ENCODE measurements at places on chromosomes 7 and 10. TPM values are rescaled to one million over a fixed set of nuclear protein-coding genes. Genes with fewer than 3 reads are reported as not detected.

TMEM273 gene
- total RNA-seq = 8.5 TPM

MAGI2 gene
- total RNA-seq = 23.2 TPM

SLC16A9 gene
- 10.5 TPM for total RNA-seq

IFIT1B gene
- total RNA-seq = not detected

DNA sequence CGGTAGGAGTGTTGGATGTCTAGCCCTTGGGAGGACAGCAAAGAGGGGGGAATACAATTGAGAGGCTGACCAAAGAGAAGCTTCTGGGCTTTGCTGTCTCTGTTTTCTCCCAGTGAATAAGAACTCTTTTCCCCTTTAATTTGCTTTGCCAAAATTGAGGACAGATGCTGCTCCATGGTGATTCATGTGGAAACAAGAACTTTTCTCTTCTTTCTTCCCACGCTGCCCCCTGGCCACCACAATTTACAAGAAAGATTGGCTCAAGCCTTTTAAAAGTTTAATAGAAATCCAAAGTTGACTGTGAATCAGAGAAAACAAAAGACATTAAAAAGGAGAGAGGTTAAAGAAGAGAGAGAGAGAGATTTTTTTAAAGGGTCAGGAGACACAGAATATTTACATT, 49.0 kb downstream of the PRR15 start:
- no peak overlapping the region for H3K4me3 ChIP-seq
- no peak for DNase-seq
- no peaks in the 10 kb centered on the region for H3K27me3 ChIP-seq
- no peak overlapping the region for H3K27ac ChIP-seq
- no peaks in the 10 kb centered on the region for H3K36me3 ChIP-seq

GRCh38 chr7:116494472-116494871, 5.1 kb upstream of the CAV2 start:
- H3K36me3 ChIP-seq = no peaks in the 10 kb centered on the region
- no peaks in the 10 kb centered on the region for H3K27me3 ChIP-seq
- H3K4me3 ChIP-seq = no peak overlapping the region
- DNase-seq = no peak
- no peak overlapping the region for H3K27ac ChIP-seq
- no peaks in the 10 kb centered on the region for H3K4me1 ChIP-seq

GRCh38 chr7:131072505-131073091, 255.1 kb upstream of the MKLN1 start:
- no peaks in the 10 kb centered on the region for H3K36me3 ChIP-seq
- no peak for DNase-seq
- no peaks in the 10 kb centered on the region for H3K27me3 ChIP-seq

- H3K4me3 ChIP-seq = no peak overlapping the region
- H3K27me3 ChIP-seq = no peaks in the 10 kb centered on the region
- no peak for DNase-seq
- H3K27ac ChIP-seq = no peak overlapping the region
- no peaks in the 10 kb centered on the region for H3K36me3 ChIP-seq
Measured at GRCh38 chr10:51462076-51462779, 237.2 kb downstream of the CSTF2T start.

DNA sequence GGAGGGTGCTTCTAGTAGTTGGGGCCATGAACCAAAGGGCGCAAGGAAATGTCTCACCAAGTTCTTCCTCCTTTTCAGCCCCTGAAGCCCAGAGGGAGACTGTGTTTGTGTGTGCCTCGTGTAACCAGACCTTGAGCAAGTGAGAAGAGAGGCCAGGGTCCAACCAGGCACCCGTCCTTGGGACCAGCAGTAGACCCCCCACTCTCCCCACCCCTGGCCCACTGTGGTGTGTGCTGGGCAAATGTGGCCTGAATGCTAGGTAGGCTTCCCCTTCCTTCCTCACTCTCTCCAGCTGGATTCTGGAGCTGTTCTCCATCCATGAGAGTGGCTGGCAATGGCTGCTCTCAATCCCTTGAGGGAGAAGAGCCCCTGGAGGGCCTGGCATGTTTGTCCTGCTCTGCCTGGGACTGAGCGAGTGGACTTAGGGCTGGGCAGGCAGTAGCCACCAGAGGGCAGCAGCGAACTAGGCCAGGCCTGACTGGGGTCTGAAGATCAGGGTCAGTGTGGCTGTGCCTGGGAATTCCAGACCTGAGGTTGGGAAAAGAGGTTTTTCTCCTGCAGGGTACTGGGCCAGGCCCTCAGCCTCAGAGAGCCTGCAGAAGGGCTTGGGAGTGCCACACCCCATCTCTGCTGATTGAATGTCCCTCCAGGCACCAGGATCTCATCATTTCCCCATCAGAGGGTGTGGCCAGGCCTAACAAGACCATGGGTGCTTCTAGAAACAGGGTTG, 12.5 kb downstream of the SFRP5 start:
- DNase-seq = peak; percentile 45
- H3K4me3 ChIP-seq = no peak overlapping the region
- no peaks in the 10 kb centered on the region for H3K4me1 ChIP-seq
- H3K27me3 ChIP-seq = no peaks in the 10 kb centered on the region
- no peaks in the 10 kb centered on the region for H3K36me3 ChIP-seq

GRCh38 chr10:126917375-126917774, 12.1 kb downstream of the DOCK1 start:
- H3K27ac ChIP-seq = no peak overlapping the region
- no peak for DNase-seq
- no peaks in the 10 kb centered on the region for H3K27me3 ChIP-seq

- H3K27ac ChIP-seq = peak overlapping the region; percentile 10
- H3K4me3 ChIP-seq = no peak overlapping the region
- H3K27me3 ChIP-seq = no peaks in the 10 kb centered on the region
- H3K4me1 ChIP-seq = peaks cover 7% of the 10 kb centered on the region
Measured at GRCh38 chr10:124539935-124540641, 78.5 kb downstream of the LHPP start.

DNA sequence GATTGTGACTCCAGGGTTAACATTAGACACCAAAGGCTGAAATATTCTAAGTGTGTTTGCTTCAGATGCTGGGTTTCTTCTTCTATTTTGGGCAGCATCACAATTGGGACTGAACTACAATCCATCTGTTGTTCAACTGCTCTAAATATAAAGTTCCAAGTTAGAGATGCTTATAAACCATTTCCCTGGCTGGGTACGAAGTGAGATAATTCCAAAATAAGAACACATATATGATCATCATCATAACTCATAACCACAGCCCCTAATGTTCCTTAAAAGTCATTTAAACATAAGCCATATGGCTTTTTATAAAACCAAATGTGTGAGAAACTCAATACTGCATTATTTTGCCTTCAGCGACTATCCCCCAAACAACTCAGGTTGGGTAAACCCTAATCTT, 28.8 kb downstream of the DNA2 start:
- H3K4me3 ChIP-seq = no peak overlapping the region
- no peaks in the 10 kb centered on the region for H3K36me3 ChIP-seq
- no peak overlapping the region for H3K27ac ChIP-seq
- no peak for DNase-seq
- no peaks in the 10 kb centered on the region for H3K27me3 ChIP-seq

DNA sequence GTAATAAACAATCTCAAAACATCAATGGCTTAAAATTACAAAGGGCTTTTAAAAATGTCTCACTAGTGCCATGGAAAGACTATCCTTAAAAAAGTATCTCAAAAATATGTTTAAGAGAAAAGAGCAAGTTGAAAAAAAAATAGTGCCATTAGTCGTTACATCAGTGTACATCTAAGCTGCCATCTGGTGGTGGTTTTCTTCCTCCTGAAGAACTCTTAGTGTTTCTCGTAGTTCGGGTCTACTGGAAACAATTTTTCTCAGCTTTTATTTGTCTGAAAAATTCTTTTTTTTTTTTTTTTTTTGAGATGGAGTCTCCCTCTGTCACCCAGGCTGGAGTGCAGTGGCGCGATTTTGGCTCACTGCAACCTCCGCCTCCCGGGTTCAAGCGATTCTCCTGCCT, 5.9 kb upstream of the GARIN1A start:
- DNase-seq = no peak
- no peak overlapping the region for H3K4me3 ChIP-seq
- H3K4me1 ChIP-seq = no peaks in the 10 kb centered on the region

DNA sequence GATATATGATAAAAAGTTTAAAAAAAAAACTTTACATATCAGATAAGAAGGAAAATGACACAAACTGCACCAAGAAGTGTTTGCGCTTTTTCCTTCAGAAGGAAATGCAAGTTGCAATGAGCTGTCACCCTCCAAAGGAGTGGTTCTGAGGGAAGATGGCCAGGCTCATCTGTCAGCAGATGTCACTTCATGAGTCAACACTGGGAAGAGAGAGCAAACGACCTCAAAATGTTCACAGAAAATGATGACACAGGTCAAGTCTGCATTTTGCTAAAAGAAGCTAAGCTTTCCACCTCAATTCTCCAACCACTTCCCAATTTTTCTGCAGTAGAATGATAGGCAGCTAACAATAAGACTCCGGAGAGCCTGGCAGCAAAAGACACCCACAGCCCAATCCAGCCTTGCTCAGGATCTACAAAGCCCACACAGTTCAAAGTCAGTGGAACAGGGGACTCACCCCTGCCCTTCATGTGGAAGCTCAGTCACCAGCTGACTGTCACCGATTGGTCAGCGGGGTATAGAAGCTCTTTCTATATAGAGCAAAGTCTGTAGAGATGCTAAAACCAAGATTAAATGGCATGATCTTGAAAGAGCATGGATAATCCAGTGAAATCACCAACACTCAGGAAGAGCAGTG, 155.1 kb upstream of the NEBL start:
- H3K4me1 ChIP-seq = no peaks in the 10 kb centered on the region
- H3K4me3 ChIP-seq = no peak overlapping the region
- H3K27ac ChIP-seq = no peak overlapping the region
- no peak for DNase-seq

DNA sequence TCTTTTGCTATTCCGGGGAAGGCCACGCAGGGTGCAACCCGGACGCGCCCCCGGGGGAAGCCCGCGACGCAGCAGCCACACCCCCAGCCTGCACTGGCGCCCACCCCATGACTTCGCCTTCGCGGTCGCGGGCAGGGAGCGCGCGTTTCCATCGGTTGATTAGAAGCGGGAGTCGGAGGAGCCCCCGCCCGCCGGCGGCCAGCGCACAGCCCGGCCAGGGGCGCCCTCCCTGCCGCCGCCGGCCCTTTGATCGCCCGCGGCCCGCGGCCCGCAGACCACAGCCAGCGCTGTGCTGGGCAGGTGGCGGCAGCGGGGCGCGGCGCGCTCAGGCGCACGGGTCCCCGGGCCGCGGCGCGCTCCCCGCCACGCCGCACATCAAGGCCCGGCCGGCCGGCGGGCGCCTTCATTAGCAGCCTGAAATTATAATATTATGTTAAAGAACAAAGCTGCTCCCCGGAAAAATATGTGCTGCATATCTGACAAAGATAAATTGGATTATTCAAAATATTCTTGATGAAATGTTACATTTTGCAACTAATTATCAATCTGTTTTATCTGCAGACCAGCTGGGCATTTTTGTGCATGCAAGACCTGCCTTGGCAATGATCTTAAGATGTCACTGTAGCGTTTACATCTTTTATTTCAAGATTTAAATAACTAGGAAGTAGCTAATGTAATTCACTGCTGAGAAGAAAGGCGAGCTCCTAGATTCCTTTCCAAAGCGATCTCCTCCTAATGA, 160.7 kb upstream of the MKI67 start:
- DNase-seq = no peak
- no peak overlapping the region for H3K4me3 ChIP-seq
- H3K4me1 ChIP-seq = no peaks in the 10 kb centered on the region
- no peaks in the 10 kb centered on the region for H3K36me3 ChIP-seq
- peaks cover 8% of the 10 kb centered on the region for H3K27me3 ChIP-seq

DNA sequence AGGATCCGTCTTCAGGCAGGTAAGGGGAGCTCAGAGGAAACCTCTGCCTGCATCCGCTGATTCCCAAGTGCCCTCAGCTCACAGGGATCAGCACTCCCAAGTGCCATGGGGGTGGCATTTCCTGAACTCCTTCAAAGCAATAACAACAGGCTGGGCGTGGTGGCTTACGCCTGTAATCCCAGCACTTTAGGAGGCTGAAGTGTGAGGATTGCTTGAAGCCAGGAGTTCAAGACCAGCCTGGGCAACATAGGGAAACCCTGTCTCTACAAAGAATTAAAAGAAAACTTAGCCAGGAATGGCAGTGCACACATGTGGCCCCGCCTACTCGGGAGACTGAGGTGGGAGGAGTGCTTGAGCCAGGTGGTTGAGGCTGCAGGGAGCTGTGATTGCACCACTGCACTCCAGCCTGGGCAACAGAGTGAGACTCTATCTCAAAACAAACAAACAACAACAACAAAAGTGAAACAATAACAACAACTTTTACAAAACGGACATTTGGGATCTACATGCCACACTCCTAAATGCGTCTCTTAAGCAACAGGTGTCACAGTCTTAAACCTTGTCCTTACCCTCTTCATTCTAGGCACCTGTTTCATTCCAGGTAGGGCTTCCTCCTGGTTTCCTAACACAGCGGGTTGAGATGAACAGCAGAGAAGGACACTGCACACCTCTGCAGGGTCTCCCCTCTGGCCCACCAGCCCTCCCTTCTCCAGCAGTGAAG, 73.8 kb downstream of the PAXIP1 start:
- H3K4me1 ChIP-seq = peaks cover 4% of the 10 kb centered on the region
- H3K27ac ChIP-seq = peak overlapping the region; percentile 86
- DNase-seq = no peak

- H3K36me3 ChIP-seq = no peaks in the 10 kb centered on the region
Measured at GRCh38 chr10:122349758-122350369, 24.6 kb upstream of the PLEKHA1 start.

DNA sequence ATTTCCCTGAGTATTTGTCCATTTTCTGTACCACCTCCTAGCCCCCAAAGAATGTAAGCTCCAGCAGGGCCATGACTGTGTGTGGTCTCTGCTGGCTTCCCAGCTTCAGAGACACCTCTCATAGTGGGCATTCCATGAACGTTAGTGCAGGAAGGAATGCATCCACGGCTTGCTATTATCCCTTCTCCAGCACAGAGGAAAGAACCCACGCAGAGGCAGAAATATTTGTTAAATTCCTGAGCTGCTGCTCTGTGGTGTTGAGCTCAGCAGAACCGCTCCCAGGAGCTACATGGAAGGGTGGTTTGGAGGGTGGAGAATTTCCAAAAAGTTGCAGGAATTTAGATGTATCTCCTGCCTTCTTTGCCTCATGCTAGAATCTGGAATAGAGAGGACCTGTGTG, 275.2 kb downstream of the POU6F2 start:
- no peaks in the 10 kb centered on the region for H3K27me3 ChIP-seq
- H3K36me3 ChIP-seq = no peaks in the 10 kb centered on the region
- H3K27ac ChIP-seq = no peak overlapping the region
- no peaks in the 10 kb centered on the region for H3K4me1 ChIP-seq
- DNase-seq = no peak
- H3K4me3 ChIP-seq = no peak overlapping the region

DNA sequence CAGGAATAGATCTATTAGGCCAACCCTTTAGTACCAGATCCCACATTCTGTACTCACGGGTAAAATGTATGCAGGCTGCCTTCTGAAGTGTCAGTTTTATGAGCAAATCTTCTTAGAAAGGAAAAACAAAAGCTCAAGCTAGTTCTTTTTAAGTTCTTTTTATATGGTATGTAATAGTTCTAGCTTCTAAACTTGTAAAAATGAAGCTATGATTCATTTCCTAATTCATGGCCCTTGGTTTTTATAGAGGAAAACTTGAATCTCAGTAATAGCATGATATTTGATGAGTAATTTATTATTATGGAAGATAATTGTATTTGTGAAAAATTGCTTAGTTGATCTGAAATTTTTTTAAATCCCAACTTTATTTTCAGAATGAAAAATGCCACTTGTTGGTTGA, 54.3 kb downstream of the SLK start:
- DNase-seq = no peak
- no peak overlapping the region for H3K4me3 ChIP-seq
- H3K27ac ChIP-seq = no peak overlapping the region
- H3K27me3 ChIP-seq = no peaks in the 10 kb centered on the region

- DNase-seq = no peak
- no peaks in the 10 kb centered on the region for H3K27me3 ChIP-seq
- H3K36me3 ChIP-seq = no peaks in the 10 kb centered on the region
- no peaks in the 10 kb centered on the region for H3K4me1 ChIP-seq
- no peak overlapping the region for H3K27ac ChIP-seq
Measured at GRCh38 chr10:107072028-107072427, 92.5 kb downstream of the SORCS1 start.

Data from uterus (tissue), 4 donors.